Thyroid gland (tissue), 4 donors: ENCODE measurements at places on chromosomes 3 and 15. TPM values are rescaled to one million over a fixed set of nuclear protein-coding genes. Genes with fewer than 3 reads are reported as not detected.

MAGI1 gene
- total RNA-seq: 94.3 TPM

MNS1 gene
- total RNA-seq: 1.3 TPM

MKRN2 gene
- 38.5 TPM for total RNA-seq

FLNB gene
- total RNA-seq: 236 TPM

MELTF gene
- total RNA-seq: 13.8 TPM
